ENCODE measurements at places on chromosomes 12 and 14. TPM values are rescaled to one million over a fixed set of nuclear protein-coding genes. Genes with fewer than 3 reads are reported as not detected.

DNA sequence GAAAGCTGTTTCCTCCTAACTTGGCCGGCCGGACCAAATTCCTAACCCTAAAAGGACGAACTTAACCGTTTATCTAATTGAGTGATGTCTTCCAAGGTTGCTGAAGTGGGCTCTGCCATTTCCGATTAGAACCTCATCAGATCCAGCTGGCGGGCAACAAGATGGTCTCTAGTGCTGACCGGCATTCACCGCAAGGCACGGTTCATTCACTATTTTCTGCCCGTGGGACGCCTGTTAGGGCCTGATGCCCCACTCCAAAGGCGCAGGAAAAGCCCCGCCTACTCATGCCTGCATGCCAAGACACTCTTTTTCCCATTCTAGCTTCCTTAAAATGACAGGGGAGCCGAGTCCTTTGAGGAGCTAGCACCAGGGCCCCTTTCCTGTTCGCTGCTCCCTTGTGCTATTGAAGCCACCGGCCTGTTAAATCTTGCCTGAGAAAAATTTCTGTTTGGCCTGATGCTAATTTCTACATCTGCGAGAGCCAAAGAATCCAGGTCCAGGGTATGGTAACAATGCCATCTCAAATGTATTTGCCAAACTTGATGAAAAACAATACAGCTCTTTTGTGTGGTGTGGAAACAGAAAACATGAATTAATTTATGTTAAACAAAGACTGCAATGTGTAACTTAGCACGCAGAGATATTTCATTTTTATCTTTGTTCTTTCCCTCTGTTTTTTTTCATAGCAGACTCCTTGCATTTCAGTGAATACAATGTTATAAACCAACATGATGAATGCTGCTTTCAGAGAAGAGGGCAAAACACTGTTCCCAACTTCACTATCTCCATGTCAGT, 1071.2 kb upstream of the USP15 start:
- no peaks in the 10 kb centered on the region for H3K36me3 ChIP-seq
- no peaks in the 10 kb centered on the region for H3K4me1 ChIP-seq
- H3K27me3 ChIP-seq, result no peaks in the 10 kb centered on the region
- H3K27ac ChIP-seq, result no peak overlapping the region
- DNase-seq, result no peak

GRCh38 chr12:98408681-98409080, 106.7 kb upstream of the TMPO start:
- DNase-seq, result no peak
- H3K4me1 ChIP-seq, result no peaks in the 10 kb centered on the region
- no peak overlapping the region for H3K4me3 ChIP-seq

- H3K27me3 ChIP-seq, result no peaks in the 10 kb centered on the region
- H3K27ac ChIP-seq, result no peak overlapping the region
- no peaks in the 10 kb centered on the region for H3K4me1 ChIP-seq
- H3K4me3 ChIP-seq, result no peak overlapping the region
These were observed 121.6 kb downstream of the GPR135 start for GRCh38 chr14:59343585-59343984.

The AQP6 gene
- polyA plus RNA-seq, result not detected

The SIRT4 gene
- polyA plus RNA-seq, result 0.53 TPM

- H3K4me1 ChIP-seq, result no peaks in the 10 kb centered on the region
- DNase-seq, result peak; percentile 19
- no peaks in the 10 kb centered on the region for H3K27me3 ChIP-seq
- H3K36me3 ChIP-seq, result no peaks in the 10 kb centered on the region
- H3K27ac ChIP-seq, result no peak overlapping the region
- no peak overlapping the region for H3K4me3 ChIP-seq
These were observed 7.7 kb upstream of the LRRC23 start for GRCh38 chr12:6896846-6897435.

Measured in fibroblast of lung (primary cell).